ENCODE measurements at places on chromosomes 11 and 22. TPM values are rescaled to one million over a fixed set of nuclear protein-coding genes. Genes with fewer than 3 reads are reported as not detected.

Gene CAPN5
- 13.8 TPM for total RNA-seq

GRCh38 chr22:30753701-30754100, 59.0 kb downstream of the OSBP2 start:
- no peak for DNase-seq

Gene DBX1
- not detected for total RNA-seq

- DNase-seq: no peak
Measured at GRCh38 chr11:123020968-123021367, 39.3 kb upstream of the BSX start.

GRCh38 chr11:75502138-75502537, 23.6 kb downstream of the GDPD5 start:
- DNase-seq: no peak

Data from body of pancreas (tissue), 4 donors.